ENCODE measurements at places on chromosomes 13 and 19.

- no peak for DNase-seq
These were observed 377.0 kb downstream of the ITGBL1 start for GRCh38 chr13:101829484-101829883.

DNA sequence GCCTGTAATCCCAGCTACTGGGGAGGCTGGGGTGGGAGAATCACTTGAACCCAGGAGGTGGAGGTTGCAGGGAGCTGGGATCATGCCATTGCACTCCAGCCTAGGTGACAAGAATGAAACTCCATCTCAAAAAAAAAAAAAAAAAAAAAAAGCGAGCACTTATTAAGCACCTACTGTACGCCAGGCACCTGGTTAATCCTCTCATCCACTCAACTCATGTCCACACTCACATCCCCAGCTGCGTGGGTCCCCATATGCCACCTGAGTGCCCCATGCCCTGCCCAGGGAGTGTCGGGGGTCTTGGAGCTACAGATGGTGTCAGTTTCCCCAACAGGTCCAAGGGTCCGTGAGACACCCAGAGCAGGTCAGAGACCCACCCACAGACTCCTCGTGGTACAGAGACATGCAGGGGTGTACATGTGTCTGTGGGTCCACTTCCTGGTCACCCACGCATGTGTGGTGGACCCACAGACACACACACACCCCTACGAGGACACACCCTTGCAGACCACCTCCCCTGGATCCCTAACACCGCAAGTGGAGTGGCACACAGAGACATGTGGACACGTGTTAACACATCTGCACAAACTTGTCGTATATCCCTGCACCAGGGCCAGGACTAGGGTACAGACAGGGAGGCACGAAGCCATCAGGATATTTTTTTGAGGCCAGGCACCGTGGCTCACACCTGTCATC, 3.5 kb downstream of the INSL3 start:
- no peak for DNase-seq

DNA sequence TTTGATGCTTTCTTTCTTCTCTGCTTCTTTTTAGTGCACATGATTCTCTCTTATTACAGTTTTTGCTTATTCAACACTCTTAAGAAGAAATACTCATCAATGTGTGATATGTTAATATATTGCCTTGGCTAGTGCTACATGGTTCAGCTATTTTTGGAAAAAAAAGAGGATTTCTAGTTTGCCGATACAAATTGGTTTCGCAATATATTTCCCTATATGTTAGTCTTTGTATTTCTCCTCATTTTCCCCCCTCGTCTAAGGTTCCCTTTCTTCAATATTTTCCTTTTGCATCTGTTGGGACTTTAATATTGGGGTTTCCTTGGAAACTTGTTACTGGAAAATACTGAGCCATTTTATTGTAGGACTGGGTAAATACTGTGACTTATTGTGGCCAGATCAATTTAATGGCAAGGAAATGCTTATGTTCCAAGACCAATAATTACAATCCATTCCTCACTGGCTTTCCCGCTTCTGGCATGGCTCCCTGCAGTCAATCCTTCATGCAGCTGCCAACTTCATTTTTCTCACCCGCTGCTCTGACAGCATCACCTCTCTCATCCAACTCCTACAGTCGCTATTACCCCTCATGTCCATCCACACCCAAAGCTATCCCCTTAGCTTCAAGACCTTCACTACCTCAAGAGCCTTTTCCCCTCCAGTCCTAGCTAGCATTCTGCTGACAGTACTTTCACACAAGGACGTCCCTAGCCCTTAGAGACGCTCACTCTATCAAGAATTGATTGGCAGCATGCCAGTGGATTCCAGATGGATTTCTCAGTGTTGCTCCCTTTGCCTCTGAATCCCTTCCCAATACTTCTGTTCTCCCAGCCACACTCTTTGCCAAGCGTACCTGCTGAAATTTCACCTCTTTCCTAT, 280.1 kb upstream of the TMTC4 start:
- DNase-seq: no peak

DNA sequence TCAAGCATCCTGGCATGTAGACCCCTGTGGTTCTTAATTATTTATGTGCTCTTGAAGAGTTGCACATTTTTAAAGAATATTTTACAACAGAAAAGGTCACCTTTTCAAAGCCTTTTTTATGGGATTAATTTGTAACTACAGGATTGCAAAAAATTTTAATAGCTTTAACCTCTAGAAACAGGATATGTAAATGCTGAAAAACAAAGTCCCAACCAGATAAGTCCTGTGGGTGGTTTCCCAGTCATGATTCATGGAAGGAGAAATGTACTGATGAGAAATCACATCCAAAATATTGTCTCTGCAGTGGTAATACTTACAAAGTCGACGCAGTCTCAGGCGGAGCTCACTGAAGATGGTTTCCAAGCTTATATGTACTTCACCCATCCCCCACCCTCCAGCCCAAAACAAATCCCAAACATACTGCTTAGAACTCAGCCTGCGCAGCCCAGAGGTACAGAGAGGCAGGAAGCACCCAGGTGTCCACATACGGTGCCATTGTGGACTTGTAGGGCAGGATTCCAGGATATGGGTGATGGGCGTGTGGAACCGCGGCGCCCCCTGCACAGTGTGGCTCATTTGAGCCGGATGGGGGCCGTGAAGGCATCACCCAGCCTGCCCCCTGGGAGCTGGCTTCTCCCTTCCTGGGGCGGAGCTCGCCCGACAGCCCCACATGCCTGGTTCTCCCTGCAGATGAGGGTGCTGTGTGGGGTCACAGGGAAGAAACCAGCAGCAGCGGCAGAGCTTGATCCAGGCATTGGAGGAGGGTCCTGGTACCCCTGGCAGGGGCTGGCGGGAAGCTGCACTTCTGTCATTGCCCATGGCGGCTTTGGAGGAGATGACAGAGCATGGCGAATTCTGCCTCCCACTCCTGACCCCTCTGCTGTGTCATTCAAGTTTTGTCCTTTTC, 101.2 kb downstream of the ATP11A start:
- DNase-seq: no peak

GRCh38 chr13:103275081-103275480, 208.9 kb upstream of the SLC10A2 start:
- no peak for DNase-seq

GRCh38 chr19:28966737-28967399, 246.1 kb downstream of the UQCRFS1 start:
- no peak for DNase-seq

DNA sequence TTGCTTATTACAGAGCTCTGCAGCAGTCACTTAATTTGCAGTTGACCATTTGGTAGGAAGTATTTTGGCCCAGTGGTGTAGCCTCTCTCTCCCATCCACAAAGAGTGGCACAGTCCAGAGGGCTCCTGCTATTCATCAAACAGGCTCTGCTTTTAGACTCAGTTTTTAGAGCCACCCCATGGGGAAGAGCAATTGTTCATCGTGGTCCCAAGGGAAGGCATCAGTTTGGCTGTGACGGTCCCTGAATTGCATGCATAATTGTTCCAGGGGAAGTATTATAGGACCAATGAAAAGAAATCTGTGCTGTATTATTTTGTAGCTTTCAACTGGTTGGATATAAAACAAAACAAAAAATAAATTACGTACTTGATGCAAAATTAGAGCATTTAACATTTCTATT, 799.0 kb downstream of the DACH1 start:
- no peak for DNase-seq
